Stimulated activated CD8-positive, alpha-beta memory T cell treated with anti-CD3 and anti-CD28 coated beads, Interleukin-7, amount 100 ng/mL, for 4 hours (primary cell): ENCODE measurements at places on chromosomes 5 and 9.

- no peak for DNase-seq
These were observed 281.9 kb upstream of the PUM3 start for GRCh38 chr9:3125602-3126405.

DNA sequence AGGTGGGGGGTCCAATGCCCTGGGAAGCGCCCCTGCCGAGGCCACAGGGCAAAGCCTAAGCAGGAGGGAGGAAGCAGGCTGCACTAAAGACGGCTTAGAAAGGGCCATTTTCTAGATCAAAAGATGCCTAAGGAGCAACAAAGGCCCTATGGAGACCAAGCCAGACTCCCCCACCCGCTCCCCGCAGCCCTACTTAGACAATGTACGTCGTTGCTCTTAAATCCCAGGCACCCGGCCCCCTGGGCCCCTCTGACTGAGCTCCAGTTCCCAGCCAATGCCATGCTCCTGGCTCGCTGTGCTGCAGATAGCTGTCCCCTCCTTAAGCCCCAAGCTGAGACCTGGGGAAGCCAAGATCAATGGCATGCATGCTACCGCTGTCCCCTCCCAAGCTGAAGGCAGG, 10.3 kb downstream of the IPPK start:
- DNase-seq = no peak

DNA sequence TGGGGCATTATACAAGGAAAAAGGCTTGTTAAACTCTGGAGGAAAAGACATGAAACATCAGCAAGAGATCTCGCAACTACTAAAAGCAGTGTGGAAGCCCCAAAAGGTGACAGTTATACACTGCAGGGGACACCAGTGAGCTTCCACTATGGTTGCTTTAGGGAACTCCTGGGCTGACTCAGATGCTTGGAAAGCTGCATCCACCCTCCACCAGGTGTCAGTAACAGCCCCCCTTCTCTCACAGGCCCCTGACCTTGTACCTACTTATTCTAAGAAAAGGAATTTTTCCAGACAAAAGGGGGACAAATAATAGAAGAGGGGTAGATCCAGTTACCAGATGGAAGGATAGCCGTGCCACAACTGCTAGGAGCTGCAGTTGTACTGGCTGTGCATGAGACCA, 154.4 kb upstream of the COX7C start:
- DNase-seq = no peak

DNA sequence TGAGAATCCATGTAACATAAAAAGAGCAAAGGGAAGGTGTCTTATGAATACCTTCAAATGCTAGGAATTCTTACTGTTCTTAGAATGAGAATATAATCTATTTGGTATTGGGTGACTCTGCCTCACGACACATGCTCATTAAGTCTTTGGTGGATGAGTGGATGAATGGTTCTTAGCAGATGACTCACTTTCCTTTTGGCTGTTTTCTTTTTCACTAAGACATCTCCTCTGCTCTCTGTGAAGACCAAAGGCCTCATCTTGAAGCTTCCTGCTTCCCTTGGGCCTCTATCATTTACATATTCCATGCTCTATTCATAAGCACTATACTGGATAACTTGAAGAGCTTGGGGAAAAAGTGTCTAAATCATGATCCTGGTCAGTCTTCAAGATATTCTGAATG, 468.1 kb downstream of the SPATA31D1 start:
- DNase-seq = no peak

DNA sequence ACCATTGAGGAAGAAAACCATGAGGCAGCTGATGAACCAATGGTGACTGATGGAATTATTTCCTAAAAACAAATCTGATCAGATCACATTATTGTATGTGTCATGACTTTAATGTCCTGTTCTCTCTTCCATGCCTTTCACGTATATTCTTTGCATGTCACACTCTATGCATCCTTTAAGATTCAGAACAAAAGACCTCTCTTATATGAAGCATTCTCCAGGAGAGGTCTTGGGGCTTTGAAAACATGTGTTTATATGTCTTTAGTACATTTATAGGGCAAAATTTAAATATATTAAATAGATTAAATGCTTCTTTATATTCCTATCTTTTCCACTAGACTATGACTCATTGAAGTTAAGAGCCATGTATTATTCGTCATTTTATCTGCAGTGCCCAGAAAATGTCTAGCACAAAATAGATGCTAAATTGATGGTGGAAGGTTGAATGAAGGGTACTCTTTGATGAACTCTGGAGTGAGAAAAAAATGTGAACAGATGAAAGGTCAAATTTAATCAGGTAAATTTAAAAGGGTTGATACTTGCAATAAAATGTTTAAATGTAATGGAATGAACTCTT, 196.3 kb downstream of the PSAT1 start:
- DNase-seq = no peak

DNA sequence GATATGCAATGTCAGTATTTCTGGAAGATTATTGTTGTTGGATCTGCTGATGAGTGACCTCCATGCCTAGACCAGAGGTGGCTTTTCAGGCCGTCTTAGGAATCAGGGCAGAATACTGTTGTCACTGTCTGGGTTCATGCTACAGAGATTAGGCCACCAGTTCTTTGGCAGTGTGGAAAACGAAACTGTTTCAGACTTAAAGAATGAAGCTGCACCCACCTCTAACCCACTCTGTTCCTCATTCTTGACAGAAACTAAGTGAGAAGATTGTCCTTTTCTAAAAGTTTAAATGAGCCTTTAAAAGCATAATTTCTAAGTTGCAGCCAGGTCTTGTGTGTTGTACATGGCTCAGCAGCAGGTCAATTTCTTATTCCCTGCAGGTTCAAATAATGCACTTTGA, 444.3 kb downstream of the ENC1 start:
- no peak for DNase-seq

GRCh38 chr5:172640822-172641358, at the start of gene NEURL1B:
TSS of gene NEURL1B (plus strand) at chr5:172641263. CDS start at chr5:172641407, 144 bp downstream.
- DNase-seq = peak; percentile 27

DNA sequence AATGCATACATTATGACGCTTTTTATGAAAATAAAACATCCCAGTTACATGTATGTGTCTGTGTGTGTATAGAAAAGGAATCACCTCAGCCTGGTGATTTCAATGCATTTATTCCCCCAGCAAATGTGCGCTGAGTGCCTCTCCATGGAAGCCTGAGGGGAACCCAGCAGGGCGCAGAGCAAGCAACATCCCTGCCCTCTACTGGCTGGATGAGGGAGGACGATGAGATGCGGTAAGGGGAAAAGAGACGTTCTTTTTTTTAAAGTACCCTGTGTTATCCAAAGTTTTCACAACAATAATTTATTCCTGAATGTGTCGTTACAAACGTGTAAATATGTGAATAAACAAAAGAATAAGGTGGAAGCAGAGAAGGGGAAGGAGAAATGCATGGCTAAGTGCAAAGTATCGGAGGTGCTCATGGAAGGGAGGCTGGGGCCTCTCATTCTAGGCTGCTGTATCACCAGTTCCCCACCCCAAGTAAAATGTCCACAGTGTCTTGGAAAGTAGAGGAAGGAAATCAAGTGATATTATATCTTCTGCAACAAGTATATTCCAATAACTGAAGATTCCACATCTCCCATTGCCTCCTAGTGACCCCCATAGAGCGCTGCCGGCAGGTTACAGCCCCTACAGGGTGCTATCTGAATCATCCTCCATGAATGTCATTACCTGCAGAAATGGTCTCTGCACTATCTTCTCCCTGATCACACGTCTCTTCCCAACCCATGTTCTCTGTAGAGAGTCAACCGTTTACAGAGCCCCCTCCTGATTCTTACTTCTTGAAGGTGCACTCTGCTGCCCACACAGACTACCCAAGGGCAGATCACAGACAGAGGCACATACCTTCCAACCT, 13.0 kb upstream of the ABLIM3 start:
- no peak for DNase-seq

DNA sequence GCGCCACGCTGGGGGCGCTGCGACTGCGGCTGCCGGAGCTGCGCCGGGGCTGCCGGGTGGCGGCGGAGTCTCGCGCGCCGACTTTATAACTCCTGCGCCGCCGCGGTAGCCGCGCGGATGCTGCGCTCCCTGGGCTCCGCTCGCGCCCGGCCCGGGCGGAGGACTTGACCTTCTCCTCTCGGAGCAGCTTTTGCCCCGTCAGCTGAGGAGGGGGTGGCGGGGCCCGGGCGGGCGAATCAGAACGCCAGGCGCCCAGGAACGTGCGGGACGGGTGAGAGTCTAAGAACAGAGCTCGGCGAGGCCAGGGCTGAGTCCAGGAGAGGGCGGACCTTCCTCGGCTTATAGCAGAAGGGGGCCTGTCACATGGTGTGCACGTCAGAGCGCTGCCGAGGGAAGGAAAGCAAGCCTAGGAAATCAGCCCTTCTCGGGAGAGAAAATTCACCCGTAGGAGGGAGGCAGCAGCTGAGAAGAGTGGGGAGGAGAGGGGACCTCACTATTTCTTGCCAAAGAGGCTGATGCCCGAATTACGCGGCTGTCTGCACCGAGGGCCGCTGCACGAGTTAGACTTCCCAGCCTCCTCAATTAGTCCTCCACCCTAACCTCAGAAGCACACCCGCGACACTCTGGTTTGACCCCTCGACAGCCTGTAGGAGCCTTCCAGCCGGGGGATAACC, at the start of gene FOXD1:
Gene FOXD1 (minus strand): TSS at position 315 of the 674 bp plus-strand sequence. CDS start 415 bp downstream, outside the sequence.
- DNase-seq = no peak

GRCh38 chr9:113462781-113463286, 693 bp upstream of the RGS3 start:
- no peak for DNase-seq

- DNase-seq = no peak
These were observed 59.1 kb downstream of the ZNF462 start for GRCh38 chr9:106922026-106922425.

DNA sequence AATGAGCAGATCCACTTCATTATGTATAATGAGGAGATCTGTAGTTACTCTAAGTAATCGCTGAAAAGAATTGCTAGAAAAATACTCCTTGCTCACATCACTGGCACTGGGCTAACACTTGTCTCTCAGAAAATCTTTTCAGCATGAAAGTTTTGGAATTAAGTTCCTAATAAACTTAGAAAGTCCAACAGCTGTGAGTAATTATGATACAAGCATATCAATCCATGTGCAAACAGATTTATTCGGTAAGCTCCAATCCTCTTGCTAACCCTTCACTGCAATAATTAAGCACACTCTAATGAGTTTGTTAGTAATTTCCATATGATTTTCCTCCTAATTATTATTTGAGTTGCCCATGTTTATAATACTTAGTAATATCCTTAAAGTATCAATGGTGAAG, 652.6 kb upstream of the WWC1 start:
- DNase-seq = no peak

DNA sequence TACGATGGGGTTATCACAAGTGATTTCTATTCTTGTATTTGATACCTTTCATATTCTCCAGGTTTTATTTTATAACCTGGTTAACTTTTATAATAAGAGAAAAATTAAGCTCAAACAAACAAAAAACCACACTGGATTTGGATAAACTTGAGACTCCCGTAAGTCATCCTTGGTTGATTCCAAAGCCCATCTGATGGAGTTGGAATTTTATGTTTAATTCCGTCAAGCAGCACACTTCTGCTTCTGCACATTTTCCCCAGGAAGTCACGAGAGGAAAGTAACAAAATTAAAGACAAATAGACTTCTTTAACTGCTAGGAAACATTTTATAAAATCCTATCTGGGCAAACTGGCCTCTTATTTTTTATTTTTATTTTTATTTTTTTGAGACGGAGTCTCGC, 207.9 kb downstream of the NXNL2 start:
- no peak for DNase-seq

- no peak for DNase-seq
These were observed 12.1 kb downstream of the PCDH1 start for GRCh38 chr5:141866096-141866495.

DNA sequence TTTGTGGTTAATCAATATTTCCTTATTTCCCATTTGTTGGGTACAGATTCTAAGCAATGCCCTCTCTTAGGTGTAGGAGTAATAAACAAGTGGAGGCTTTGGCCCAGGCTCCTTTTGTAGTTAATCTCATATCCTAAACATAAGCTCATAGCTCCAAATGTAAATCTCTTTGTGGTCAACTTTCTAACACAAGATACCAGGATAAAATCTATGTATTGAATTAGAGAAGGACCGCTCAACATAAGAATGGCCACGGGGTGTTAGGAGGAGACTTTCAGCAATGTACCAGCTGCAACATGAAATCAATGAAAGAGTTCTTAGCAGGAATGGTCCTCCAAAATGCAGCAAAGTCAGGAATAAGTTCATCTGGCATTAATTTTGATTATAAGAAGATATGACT, 334.5 kb upstream of the ITGA1 start:
- DNase-seq = no peak

DNA sequence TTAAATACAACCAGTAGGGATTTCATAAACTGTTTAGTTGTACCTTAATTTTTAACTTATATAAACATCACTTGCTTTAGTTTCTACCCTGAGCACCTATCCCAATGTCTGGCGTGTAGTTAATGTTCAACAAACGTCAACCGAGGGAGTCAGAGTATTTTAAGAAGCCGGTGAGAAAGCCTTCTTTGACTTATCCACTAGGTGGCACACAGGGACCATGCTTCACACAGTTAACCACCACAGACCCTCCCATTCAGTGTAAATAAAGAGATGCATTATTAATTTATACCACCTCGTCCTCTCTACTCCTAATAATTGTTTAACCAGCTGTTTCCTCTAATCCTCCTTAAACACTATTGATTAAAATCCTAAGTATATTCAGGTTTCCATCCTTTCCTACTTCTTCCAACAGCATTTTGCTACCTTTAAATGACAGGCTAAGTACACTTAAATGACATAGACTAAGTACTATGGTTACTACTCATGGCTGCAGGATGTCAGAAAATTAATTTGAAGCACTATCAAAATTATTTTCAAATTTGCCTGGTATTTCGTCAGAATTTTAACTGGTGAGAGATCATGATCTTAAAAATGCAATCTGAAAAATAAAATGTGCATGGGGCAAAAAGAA, 2.3 kb downstream of the HAPLN1 start:
- DNase-seq = no peak

- no peak for DNase-seq
These were observed 90.6 kb downstream of the PHF2 start for GRCh38 chr9:93667006-93667405.

- no peak for DNase-seq
These were observed 548.6 kb upstream of the TLE4 start for GRCh38 chr9:79023134-79023580.
